ENCODE measurements at places on chromosomes 5 and 9. TPM values are rescaled to one million over a fixed set of nuclear protein-coding genes. Genes with fewer than 3 reads are reported as not detected.

DNA sequence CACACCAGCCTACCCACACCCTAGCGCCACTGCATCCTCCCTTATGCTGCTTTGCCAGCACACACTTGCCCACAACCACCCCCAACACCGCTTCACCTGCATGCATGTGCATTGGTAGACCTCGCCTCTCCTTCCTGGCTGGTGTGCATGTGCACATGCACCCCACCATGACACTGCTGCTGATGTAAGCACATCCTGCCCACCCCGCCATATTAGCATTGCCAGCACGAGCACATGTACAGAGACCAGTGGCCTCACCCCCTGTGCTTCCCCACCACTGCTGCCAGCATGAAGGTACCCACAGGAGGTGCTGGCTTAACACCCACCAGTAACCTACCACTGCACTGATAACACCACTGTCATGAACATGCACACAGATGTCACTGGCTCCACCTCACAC is 218.2 kb downstream of the SLCO4C1 start:
- no peak for DNase-seq

MARVELD2 gene
- 24.6 TPM for total RNA-seq

DEPDC1B gene
- 1.3 TPM for total RNA-seq

DNA sequence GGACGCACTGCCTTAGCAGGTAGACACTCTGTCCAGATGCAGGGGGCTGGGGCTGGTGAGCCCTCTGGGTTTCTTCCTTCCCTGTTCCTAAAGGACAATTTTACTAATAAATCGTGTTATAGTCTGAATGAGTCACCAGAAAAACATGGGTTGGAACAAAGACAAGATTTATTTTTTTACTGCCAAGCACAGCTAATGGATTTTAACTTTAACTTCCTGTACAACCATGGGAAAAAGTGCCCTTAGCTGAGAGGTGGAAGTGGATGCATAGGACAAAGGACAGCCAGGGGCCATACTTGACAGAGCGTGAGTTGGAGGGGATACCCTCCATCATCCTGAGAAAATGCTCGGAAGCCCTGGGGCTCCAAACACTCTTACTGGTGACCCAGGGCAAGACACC is 300.7 kb downstream of the MSX2 start:
- no peak for DNase-seq

- no peak for DNase-seq
Observed at GRCh38 chr9:98007251-98007928, 24.2 kb downstream of the ANP32B start.

DNA sequence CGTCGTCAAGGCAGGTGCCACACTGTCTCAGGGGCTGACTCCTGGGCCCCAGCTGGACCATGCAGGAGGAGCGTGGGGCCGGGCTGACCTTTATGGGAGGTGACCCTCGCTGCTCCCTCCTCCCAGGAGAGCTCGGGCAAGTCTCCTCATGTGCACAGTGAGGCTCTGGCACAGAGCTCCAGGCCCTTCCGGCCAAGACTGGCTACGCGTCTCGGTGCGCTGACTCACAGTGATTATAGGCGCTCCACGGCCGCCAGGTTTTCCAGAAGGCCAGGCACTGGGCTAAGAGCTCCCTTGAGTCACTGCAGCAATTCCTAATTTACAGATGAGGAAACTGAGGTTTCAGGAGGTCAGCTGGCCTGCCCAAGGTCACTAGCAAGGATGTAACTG is 47.4 kb downstream of the VAV2 start:
- DNase-seq: peak; percentile 67

GRCh38 chr5:1268666-1269065 is 26.2 kb downstream of the TERT start:
- no peak for DNase-seq

SPATA31D4 gene
- not detected for total RNA-seq

GLRA1 gene
- total RNA-seq: not detected

DNA sequence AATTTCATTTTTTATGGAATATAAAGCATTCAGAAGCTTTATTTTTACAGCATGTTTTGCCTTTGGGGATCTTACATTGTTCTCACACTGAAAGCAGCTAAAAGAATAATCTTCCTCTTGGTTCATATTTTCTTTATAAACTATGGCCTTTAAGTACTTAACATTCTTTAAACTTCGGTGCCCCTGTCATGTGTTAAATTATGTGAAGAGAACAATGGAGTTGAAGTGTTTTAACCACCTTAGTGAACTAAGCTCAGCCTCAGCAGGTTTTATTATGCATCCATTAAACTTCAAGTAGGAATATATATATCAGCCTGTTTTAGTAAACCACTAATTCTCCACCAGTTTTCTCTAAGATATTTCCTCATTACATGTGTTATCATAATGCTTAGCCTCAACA is 371.4 kb upstream of the CDH18 start:
- DNase-seq: no peak

- no peak for DNase-seq
Observed at GRCh38 chr9:110036286-110036685, 171.7 kb downstream of the C9orf152 start.

- DNase-seq: no peak
Observed at GRCh38 chr9:12801663-12802062, 26.8 kb downstream of the LURAP1L start.

RNF145 gene
- total RNA-seq: 164 TPM

DNA sequence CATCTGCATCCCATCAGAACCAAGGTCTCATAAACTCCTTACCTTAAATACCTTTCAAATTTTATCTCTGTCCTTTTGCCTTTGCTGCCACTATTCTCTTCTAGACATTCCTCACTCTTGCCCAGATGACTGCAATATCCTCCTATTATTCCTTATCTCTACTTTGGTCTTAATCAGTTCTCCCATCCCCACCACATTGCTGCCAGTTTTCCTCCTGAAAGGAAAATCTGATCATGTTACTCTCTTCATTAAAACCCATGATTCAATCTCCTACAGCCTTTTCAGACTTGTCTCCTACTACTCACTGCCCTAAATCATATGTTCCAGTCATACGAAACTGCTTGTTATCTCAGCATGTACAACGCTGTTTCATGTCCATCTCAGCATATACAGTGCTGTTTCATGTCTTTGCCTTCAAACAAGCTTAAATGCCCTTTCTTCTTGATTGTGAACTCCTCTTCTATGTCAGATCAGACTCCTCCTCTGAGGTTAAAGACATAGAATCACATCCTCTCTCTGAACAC is 152.6 kb upstream of the FST start:
- DNase-seq: no peak

ANGPTL2 gene
- total RNA-seq: 22.7 TPM

ADGRD2 gene
- not detected for total RNA-seq

DNA sequence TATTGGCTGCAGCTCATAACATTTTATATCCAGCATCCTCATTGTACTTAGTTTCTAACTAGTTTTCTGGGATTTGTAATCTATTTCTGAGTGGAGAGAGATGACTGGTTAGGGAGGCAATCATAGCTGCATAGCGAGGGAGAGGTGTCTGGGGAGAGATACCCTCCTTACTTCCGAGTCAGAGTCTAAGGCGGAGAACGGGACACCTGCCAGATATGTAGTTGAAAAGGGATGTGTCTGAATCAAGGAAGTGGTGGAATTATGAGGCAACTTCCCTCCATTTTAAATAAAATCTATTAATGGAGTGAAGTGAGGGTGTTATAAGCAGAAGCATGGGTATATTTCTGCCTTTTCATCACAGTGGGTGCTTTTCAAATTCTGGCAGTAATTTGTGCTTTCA is 126.5 kb downstream of the MAST4 start:
- no peak for DNase-seq

GRCh38 chr9:97900738-97901565 is 21.3 kb downstream of the TRMO start:
- DNase-seq: no peak

GRCh38 chr9:70519912-70520724 is 105.7 kb upstream of the KLF9 start:
- DNase-seq: no peak

DNA sequence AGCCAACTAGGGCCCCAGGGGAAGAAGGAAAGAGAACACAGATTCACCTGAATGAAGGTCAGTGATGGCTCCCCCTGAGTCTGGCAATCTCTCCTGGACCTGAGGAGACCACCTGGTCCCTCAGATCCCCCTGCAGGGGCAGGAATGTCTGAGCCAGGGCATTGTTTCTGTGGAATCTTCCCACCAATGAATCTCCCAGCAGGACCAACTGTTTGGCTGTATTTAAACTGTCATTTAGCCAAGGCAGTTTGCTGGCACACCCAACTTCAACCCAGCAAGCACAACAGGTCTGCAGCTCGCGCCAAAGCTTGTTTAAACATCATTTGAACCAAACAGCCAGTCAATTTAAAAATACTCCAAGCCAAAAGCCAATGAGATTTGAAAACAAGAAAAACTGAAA is 92.6 kb downstream of the SH3TC2 start:
- no peak for DNase-seq

GRCh38 chr5:69231851-69232250 is 2.8 kb upstream of the CDK7 start:
- DNase-seq: no peak

PDE8B gene
- total RNA-seq: 3.3 TPM

GRCh38 chr9:82912645-82913044 is 150.3 kb downstream of the RASEF start:
- no peak for DNase-seq

TOR4A gene
- 38.5 TPM for total RNA-seq

IFNK gene
- not detected for total RNA-seq

- no peak for DNase-seq
Observed at GRCh38 chr9:15155826-15156225, 151.2 kb downstream of the TTC39B start.

DNA sequence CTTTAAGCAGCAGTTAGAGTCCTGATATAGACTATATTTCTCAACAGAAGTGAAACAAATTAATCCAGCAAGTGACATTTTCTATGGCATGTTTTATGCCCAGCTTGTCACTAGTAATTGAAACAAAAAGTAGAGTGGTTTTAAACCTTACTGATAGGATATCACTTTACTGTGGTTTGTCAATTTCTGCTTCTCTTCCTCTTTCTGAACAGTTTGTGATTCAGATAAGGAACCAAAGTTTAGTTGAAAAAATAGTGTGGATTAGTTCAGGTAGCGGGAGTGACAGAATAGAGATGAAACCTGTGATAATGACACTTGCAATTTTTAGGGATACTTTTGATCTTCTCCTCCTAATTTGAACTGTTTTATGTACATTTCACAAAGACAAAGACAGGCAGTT is 485.7 kb upstream of the EDIL3 start:
- DNase-seq: no peak

SLC45A2 gene
- not detected for total RNA-seq

GRCh38 chr5:22504411-22504810 is 348.7 kb downstream of the CDH12 start:
- DNase-seq: no peak

- peak; percentile 92 for DNase-seq
Observed at GRCh38 chr9:137240318-137240840, 708 bp upstream of the TUBB4B start.

DNA sequence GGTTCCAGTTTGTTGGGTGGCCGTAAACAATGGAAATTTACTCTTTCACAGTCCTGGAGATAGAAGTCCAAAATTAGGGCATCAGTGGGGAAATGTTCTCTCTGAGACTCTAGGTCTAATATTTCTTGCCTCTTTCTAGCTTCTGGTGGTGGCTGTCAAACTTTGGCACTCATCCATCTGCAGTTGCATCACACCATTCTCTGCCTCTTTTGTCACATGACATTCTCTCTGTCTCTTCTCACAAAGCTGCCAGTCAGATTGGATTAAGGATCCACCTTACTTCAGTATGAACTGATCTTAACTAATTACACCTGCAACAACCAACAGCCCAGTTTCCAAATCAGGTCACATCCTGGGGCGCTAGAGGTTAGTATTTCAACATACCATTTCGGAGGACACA is 222.9 kb upstream of the FTMT start:
- no peak for DNase-seq

PFN3 gene
- total RNA-seq: not detected

PRR7 gene
- 2.7 TPM for total RNA-seq

DNA sequence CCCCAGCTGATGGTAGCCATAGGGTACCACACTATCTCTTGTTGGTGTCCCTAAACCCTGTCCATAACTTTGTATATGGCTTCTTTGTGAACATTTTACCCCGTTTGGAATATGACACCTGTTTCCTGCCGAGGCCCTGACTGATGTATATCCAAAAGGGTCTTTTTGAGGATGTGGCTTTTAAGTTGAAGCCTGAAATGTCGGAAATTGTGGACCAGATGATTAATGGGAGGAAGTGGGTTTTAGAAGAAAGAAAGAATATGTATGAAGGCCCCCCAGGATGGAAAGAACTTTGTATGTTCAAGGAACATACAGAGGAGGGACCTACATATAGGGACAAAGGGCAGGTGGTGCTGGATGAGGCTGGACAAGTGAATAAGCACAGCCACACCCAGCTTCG is 16.7 kb upstream of the TNFSF8 start:
- no peak for DNase-seq
